Mesenchymal stem cell (in vitro differentiated cells and primary cell): ENCODE measurements at places on chromosomes 12 and 14.
A peak's percentile ranks its signal among the peaks of the same experiment; 100 is the strongest.

DNA sequence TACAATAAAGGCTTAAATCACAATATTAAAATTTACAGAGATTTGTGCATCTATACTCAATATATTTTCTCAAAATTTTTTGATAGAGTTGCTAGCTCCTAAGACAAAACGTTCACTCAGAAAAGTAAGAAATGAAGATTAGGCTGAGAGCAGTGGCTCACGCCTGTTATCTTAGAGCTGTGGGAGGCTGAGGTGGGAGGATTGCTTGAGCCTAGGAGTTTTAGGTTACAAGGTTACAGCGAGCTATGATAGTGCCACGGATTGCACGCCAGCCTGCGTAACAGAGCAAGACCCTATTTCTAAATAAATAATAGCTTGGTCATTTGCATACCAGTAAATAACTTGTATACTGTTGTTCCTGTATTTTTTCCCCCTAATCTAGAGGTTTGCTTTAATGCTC is 35.0 kb upstream of the CFL2 start:
- no peak for DNase-seq

- peak; percentile 34 for DNase-seq
Observed at GRCh38 chr14:24334431-24335291, at the start of gene ADCY4. Gene ADCY4 (minus strand): TSS chr14:24335071. CDS start chr14:24334652, 419 bp downstream.

GRCh38 chr14:38721822-38722431 is 381.1 kb downstream of the SEC23A start:
- DNase-seq, result peak; percentile 64

GRCh38 chr12:70246580-70246979 is 3.3 kb downstream of the CNOT2 start:
- no peak for DNase-seq

- no peak for DNase-seq
Observed at GRCh38 chr14:69684461-69685217, 73.2 kb downstream of the SUSD6 start.

DNA sequence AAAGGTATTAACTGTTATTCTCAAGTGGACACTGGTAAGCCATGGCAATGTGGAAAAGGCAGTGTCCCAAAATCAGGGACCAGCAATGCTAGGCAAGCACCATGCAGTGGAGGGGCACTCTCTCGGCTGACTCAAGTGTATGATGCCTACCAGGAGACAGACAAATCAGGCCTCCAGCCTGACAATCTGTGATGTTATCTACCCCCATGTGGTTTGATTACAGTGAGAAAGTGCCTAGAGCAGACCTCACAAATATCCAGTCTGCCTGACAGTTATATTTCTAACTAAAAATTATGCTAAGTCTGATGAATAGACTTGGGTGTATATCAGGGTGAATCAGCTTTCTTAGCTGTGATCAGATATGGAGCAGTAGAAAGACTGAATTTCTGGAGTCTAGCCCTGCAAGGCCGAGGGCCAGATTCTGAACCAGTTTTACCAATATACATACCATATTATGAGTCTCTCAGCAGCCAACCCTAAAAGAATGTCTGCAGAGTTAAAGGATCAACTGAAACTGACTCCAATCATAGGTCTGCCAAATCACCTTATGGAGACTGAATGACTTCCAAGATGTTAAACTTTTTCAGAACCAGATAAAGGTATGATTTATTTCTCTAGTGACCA is 3.2 kb downstream of the PLBD1 start:
- no peak for DNase-seq

DNA sequence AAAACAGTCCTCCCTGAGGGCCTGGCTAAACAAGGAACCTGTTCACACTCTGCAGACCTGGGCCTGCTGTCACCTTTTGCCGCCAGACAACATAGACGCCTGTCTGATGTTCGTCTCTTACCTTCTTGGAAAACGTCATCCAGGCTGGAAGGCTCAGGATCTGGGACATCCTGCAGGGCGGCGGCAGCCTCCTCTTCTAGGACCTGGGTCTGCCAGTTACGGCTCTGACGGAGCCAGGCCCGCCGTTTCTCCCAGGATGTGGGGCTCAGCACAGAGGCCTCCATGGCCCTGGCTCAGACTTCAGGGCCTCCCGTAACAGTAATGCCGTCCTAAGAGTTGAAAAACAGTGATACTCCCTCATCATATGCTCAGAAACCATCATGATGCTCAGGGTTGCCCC is 10.3 kb downstream of the TESPA1 start:
- no peak for DNase-seq

DNA sequence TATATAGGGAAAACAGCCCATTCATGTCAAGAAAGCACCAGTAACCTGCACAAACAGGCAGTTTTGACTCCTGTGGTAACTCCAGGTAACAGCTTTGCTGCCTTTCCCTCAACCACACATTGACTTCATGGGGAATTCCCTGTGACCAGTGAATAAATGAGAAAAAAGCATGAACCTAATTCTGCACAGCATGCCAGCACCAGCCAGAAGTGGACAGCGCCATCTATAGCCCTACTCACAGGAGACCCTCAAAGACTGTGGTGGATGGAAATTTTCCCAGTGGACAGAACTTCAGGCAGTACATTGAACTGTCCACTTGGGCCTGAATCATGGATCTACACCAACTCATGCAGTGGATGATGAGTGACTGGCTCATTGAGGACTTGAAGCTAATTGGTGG is 152.1 kb downstream of the SLC8A3 start:
- DNase-seq, result no peak

DNA sequence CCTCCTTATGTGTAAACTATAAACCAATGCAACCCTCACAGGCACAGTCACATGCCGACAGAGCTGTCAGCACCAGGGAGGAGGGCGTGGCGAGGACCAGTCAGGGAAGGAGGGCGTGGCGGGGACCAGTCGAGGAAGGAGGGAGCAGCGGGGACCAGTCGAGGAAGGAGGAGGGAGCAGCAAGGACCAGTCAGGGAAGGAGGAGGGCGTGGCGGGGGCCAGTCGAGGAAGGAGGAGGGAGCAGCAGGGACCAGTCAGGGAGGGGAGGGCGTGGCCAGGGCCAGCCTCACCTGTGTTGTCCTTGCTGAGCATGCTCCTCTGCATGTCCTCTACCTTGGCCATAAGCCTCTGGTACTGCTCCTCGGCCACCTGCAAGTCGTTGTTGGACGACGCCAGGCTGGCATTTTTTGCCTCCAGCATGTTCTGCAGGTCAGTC is 24.2 kb downstream of the GOLGA3 start:
- DNase-seq, result no peak

GRCh38 chr14:91912035-91912434 is 35.5 kb downstream of the FBLN5 start:
- DNase-seq, result no peak

DNA sequence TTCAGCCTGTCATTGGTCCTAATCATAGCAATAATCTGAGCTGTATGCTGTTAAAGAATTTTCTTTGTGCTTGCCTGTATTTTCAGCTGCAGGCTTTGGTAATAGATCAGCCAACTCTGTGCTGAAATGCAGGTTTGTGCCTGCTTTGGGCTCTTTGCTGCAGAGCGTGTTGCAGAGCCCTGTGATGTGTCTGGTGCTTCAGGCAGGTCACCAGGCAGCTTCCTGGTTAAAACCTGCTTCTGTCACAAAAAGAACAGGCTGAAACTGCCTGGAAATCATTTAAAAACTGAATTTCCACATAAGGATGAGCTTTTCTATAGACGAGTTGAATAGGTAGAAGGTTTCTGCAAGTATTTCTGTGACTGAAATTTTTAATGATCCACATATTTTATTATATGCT is 3.1 kb downstream of the DIP2B start:
- no peak for DNase-seq
